Right ventricle myocardium superior (tissue), 1 donor: ENCODE measurements at places on chromosomes 6 and 20. TPM values are rescaled to one million over a fixed set of nuclear protein-coding genes. Genes with fewer than 3 reads are reported as not detected.

- DNase-seq = no peak
Observed at GRCh38 chr6:5217356-5217755, 43.4 kb downstream of the LYRM4 start.

Gene MTFR2
- total RNA-seq = 0.24 TPM

Gene ZNF391
- total RNA-seq = 0.51 TPM

- no peak for DNase-seq
Observed at GRCh38 chr20:49983123-49983847, 505 bp downstream of the SNAI1 start.

GRCh38 chr6:2658788-2659187, 91.9 kb downstream of the MYLK4 start:
- DNase-seq = no peak

DNA sequence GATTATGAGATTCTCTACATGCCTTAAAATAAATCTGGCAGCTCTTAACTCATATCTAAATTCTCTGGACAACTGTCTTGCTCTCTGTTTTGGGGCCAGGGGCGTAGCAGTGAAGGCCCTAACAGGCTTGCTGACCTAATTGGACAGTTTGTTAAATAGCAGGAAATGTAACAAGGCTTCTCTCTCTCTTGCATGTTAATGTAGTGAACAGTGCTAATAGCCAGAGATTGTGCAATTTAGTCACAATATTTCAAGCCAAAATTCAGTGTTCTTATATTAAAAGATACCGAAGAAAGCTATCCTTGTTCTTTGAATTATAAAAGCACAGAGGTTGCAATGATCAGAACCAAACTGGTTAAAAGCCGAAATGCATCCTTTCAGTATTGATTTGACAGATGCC, 3.0 kb downstream of the PPP1R3D start:
- DNase-seq = no peak
